Neural cell (in vitro differentiated cells): ENCODE measurements at places on chromosomes 2 and 18. TPM values are rescaled to one million over a fixed set of nuclear protein-coding genes. Genes with fewer than 3 reads are reported as not detected.

Gene IL1R2
- not detected in 2 replicates for polyA plus RNA-seq

Gene FAM237A
- not detected in 2 replicates for polyA plus RNA-seq

Gene VWA3B
- not detected in 2 replicates for polyA plus RNA-seq

Gene DPP4
- not detected in 2 replicates for polyA plus RNA-seq

Gene GRB14
- 4.5 and 8.5 TPM in 2 replicates for polyA plus RNA-seq

Gene EGR4
- 0.90 TPM in 1 of 2 replicates, not detected in the other for polyA plus RNA-seq

Gene NCKAP1
- 124 and 127 TPM in 2 replicates for polyA plus RNA-seq

Gene COBLL1
- 0.11 TPM in 1 of 2 replicates, not detected in the other for polyA plus RNA-seq

Gene SPEG
- 58.3 and 87.6 TPM in 2 replicates for polyA plus RNA-seq

Gene SCG2
- polyA plus RNA-seq = 30.5 and 37.3 TPM in 2 replicates

Gene ACMSD
- not detected in 2 replicates for polyA plus RNA-seq

Gene MYO5B
- 0.38 and 0.42 TPM in 2 replicates for polyA plus RNA-seq

Gene MSTN
- 1.2 and 1.3 TPM in 2 replicates for polyA plus RNA-seq

Gene SERPINB10
- not detected in 2 replicates for polyA plus RNA-seq

Gene RNU2-63P
- polyA plus RNA-seq = not detected in 2 replicates

Gene TNP1
- polyA plus RNA-seq = not detected in 2 replicates

Gene CCL20
- not detected in 2 replicates for polyA plus RNA-seq

Gene MAPK4
- polyA plus RNA-seq = 12.7 and 16.9 TPM in 2 replicates

Gene SCN9A
- 8.3 and 10.4 TPM in 2 replicates for polyA plus RNA-seq

Gene LMAN2L
- 34.1 and 41.3 TPM in 2 replicates for polyA plus RNA-seq

Gene LHCGR
- polyA plus RNA-seq = not detected in 2 replicates

Gene ALPG
- not detected in 2 replicates for polyA plus RNA-seq

Gene PLCL1
- polyA plus RNA-seq = 6.6 and 6.8 TPM in 2 replicates

Gene BIRC6
- 88.0 and 109 TPM in 2 replicates for polyA plus RNA-seq

Gene CCDC150
- polyA plus RNA-seq = 0.57 and 1.8 TPM in 2 replicates

Gene BCL11A
- 44.0 and 54.2 TPM in 2 replicates for polyA plus RNA-seq

Gene CNTNAP5
- polyA plus RNA-seq = 19.3 and 39.0 TPM in 2 replicates

Gene SMAD2
- 55.6 and 64.7 TPM in 2 replicates for polyA plus RNA-seq

Gene RMDN2
- polyA plus RNA-seq = 4.4 and 5.5 TPM in 2 replicates
